ENCODE measurements at places on chromosomes 1 and 21. TPM values are rescaled to one million over a fixed set of nuclear protein-coding genes. Genes with fewer than 3 reads are reported as not detected.

Gene TNFSF18
- 8.8 TPM for polyA plus RNA-seq

Gene NR5A2
- polyA plus RNA-seq = 0.11 TPM

Gene PER3
- 13.5 TPM for polyA plus RNA-seq

Gene ACTRT2
- polyA plus RNA-seq = not detected

Gene RHOU
- polyA plus RNA-seq = 0.63 TPM

Gene KRTAP10-6
- not detected for polyA plus RNA-seq

Gene CLDN17
- not detected for polyA plus RNA-seq

Gene S100A1
- 0.71 TPM for polyA plus RNA-seq

Gene IGSF21
- not detected for polyA plus RNA-seq

Gene RPL5
- polyA plus RNA-seq = 1,389 TPM

Gene ATAD3C
- polyA plus RNA-seq = 0.20 TPM

Gene TRAF5
- 31.6 TPM for polyA plus RNA-seq

Gene KCTD3
- polyA plus RNA-seq = 31.7 TPM

Gene BARHL2
- not detected for polyA plus RNA-seq

Gene IVL
- polyA plus RNA-seq = not detected

Gene SPOCD1
- polyA plus RNA-seq = 169 TPM

Gene NBPF4
- polyA plus RNA-seq = not detected

Gene SUSD4
- polyA plus RNA-seq = 0.32 TPM

Gene GUCA2B
- not detected for polyA plus RNA-seq

Gene SH2D5
- 1.6 TPM for polyA plus RNA-seq

Gene NIBAN1
- 28.2 TPM for polyA plus RNA-seq

Gene PPFIA4
- polyA plus RNA-seq = 3.8 TPM

Gene TADA1
- polyA plus RNA-seq = 6.6 TPM

Gene NOTCH2NLA
- 25.9 TPM for polyA plus RNA-seq

Gene ACTN2
- not detected for polyA plus RNA-seq

Gene LCE1C
- not detected for polyA plus RNA-seq

Gene ROR1
- 4.4 TPM for polyA plus RNA-seq

Gene COL11A1
- 34.4 TPM for polyA plus RNA-seq

Gene PROK1
- polyA plus RNA-seq = not detected

Gene EIF2D
- 97.4 TPM for polyA plus RNA-seq

Gene HES3
- not detected for polyA plus RNA-seq

Gene MROH7
- polyA plus RNA-seq = 0.10 TPM

Gene SPRR5
- polyA plus RNA-seq = not detected

Gene C1orf52
- 29.6 TPM for polyA plus RNA-seq

Gene MMEL1
- not detected for polyA plus RNA-seq

Gene TUT4
- polyA plus RNA-seq = 27.9 TPM

Gene SNRNP40
- polyA plus RNA-seq = 42.1 TPM

Gene HSPB7
- 32.5 TPM for polyA plus RNA-seq

Gene DNAJC28
- 0.38 TPM for polyA plus RNA-seq

Gene ACTA1
- 0.11 TPM for polyA plus RNA-seq

Gene RHD
- 0.10 TPM for polyA plus RNA-seq

Gene RHBDL2
- polyA plus RNA-seq = 0.07 TPM

Gene INAVA
- polyA plus RNA-seq = 0.01 TPM

Gene CFHR2
- polyA plus RNA-seq = not detected

Gene CNN3
- polyA plus RNA-seq = 217 TPM

Gene COL9A2
- polyA plus RNA-seq = 0.07 TPM

Gene RBBP5
- 6.4 TPM for polyA plus RNA-seq

Gene RGS8
- not detected for polyA plus RNA-seq

Data from BJ (cell line).